ENCODE measurements at places on chromosomes 3 and 15.
A peak's percentile ranks its signal among the peaks of the same experiment; 100 is the strongest.

- no peak for DNase-seq
Measured at GRCh38 chr3:194275291-194275690, 75.8 kb downstream of the CPN2 start.

GRCh38 chr15:41695750-41696436 lies 35.7 kb downstream of the MGA start:
- DNase-seq, result no peak

- DNase-seq, result no peak
Measured at GRCh38 chr3:99865321-99865720, 47.7 kb downstream of the CMSS1 start.

DNA sequence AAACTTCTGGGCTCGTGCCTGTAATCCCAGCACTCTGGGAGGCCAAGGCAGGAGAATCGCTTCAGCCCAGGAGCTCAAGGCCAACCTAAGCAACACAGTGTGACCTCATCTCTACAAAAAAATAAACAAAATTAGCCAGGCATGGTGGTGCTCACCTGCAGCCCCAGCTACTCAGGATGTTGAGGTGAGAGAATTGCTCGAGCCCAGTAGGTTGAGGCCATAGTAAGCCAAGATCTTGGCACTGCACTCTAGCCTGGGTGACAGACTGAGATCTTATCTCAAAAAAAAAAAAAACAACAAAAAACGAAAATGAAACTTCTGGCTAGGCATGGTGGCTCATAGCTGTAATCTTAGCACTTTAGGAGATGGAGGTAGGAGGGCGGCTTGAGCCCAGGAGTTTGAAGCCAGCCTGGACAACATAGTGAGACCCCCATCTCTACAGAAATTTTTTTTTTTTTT lies 53.7 kb downstream of the PIK3CB start:
- DNase-seq, result no peak

DNA sequence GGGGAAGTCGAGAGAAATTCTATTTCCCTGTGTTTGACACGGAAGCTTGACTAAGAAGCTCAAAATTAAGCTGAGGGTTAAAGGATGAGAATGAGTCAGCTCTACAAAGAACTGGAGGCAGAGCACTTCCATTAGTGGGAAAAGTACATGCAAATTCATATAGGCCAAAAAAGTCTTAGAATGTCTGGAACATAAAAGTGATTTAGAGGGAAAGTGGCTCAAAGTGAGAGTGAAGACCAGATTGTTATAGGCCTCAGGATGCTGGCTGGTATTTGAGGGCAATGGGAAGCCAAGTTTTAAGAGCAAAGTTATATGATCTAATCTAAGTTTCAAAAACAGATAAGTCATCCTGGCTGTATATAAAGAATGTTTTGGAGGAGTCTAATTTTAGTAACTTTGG lies 857.3 kb downstream of the NAALADL2 start:
- DNase-seq, result no peak

- DNase-seq, result peak; percentile 43
Measured at GRCh38 chr3:72665701-72666446, 182.4 kb downstream of the SHQ1 start.

GRCh38 chr15:85024509-85025336 lies 43.1 kb downstream of the PDE8A start:
- no peak for DNase-seq

DNA sequence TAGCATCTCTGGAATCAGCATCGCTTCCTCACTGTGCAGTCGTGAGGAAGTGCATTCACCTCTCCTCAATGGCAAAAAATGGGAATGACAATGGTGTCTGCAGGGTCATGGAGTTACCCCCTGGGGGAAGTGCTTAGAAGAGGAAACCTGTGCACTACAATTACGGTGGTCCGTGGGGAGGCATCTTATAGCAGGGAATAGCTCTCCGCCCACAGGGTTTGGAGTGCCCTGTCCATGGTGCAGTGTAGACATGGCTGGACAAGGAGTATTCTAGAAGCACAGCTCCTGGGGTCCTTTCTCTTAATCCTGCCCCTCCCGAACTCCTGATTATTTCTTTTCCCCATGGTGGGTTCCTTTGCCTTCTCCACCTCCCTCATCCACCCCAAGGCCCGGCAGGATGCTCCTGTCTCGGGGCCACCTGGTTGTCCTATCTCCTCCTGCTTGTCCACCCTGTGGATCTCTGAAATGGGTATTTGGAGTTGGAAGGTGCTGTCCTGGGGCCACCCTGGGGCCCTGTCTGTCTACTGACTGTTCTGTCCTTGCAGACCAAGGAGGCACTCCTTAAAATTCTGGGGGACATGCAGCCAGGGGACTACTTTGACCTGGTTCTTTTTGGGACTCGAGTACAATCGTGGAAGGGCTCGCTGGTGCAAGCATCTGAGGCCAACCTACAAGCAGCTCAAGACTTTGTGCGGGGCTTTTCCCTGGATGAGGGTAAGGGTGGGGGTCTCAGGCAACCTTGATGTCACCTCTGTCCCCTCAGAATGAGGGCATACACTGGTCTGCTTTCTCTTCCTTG lies 5.2 kb downstream of the ITIH1 start:
- no peak for DNase-seq

DNA sequence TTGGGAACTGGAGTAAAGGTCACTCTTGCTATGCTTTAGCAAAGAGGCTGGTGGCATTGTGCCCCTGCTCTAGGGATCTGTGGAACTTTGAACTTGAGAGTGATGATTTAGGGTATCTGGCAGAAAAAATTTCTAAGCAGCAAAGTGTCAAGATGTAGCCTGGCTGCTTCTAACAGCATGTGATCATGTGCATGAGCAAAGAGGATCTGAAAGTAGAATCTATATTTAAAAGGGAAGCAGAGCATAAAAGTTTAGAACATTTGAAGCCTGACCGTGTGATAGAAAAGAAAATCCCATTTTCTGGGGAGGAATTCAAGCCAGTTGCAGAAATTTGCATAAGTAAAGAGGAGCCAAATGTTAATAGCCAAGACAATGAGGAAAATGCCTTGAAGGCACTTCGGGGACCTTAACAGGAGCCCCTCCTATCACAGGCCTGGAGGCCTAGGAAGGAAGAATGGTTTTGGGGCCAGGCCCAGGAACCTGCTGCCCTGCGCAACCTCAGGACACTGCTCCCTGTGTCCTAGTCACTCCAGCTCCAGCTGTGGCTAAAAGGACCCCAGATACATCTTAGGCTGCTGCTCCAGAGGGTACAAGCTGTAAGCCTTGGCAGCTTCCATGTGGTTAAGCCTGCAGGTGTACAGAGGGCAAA lies 212.2 kb upstream of the LINGO1 start:
- DNase-seq, result no peak

GRCh38 chr3:24373198-24373959 lies 121.3 kb downstream of the THRB start:
- no peak for DNase-seq

- DNase-seq, result no peak
Measured at GRCh38 chr15:64029110-64029509, 17.2 kb downstream of the DAPK2 start.

DNA sequence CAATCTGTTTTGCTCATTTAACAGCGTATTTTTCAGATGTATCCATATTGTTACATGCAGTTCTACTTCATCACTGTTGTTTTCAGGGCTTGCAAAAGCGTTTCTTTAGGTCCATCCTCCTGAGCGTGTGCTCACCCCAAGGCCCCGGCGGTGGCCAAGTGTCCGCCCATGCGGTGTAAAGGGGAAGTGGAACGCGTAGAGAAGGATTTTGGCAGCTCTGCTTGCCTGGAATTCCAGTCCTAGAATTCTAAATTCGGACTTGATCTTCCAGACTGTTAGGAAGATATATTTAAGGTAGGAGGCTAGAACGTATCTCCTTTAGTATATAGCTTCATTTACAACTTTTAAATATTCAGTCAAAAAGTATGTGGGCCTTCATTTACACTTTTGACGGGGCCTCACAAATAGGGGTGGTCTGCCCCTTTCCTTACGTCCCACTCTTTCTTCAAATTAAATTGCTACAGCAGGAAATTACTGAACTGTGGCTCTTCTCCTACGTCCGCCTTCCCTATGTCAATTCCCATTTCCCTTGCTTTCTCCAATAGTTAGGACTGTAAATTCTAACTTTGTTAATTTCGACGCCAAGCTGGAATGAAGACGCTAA lies 609 bp upstream of the TBC1D23 start:
- peak; percentile 34 for DNase-seq

DNA sequence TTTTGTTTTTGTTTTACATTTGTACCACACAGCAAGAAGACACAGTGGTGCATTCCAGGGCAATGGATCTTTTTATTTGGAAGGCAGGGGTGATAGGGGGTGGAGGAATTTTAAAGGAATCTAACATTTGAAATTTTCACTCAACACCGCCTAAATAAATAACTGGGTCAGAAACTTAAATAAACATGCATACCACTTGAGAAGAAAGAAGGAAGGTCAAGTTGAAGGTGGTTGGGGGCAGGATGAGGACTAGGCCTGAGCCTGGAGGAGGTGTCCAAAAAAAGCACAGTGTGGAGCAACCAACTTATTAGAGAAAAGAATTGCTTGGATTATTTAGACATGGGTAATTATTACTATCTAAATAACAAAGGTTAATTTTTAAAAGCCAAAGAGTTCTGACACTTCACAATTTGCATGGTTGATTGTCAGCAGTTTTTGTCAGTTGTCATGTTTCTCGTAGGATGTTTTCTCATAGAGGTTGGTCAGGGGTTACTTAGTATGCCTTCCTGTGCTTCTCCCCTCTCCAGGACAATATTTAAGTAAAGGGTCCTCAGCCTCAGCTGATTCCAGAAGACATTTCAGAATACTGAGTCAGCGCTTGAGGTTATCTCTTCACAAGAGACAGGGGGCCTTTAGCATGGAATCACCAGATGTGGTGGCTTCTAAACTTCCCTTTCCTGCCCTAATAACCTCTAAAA lies 173.7 kb upstream of the SLC2A2 start:
- no peak for DNase-seq

GRCh38 chr3:49771340-49771938 lies 14.9 kb downstream of the IP6K1 start:
- DNase-seq, result no peak

GRCh38 chr15:65339416-65339815 lies 34.9 kb downstream of the RNU5B-1 start:
- DNase-seq, result no peak

- no peak for DNase-seq
Measured at GRCh38 chr3:141412936-141413354, 44.6 kb downstream of the ZBTB38 start.

DNA sequence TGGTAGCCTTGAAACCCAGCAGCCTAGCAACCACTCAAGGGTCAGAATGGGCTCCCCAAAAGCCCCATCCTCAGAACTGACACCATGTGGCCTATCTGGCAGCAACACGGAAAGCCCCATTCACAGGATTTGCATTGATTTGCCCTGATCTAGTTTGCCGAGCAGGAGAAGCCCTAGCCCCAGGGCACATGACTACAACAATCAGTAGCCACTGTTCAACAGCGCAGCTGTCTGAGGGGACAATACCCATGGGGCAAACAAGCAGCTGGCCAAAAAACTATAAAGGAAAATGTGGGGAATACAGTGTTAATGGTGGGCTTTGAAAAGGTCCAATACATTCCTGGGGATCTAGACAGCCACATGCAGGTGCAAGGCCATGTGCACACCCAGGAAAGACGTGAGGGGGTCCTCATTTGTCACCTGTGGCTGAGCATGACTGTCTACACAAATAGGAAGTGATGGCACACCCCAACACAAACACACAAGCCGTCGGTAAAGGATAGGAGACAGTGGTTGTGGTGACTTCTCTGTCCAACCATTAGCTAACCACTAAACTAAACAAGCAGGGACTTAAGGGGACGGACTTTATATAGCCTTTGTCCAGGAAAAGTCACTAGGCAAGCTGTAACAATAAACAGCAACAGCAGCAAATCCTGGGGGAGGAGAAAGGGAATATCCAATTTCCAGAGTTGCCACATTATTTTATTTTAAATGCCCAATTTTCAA lies 113.7 kb downstream of the LRIG1 start:
- DNase-seq, result no peak

DNA sequence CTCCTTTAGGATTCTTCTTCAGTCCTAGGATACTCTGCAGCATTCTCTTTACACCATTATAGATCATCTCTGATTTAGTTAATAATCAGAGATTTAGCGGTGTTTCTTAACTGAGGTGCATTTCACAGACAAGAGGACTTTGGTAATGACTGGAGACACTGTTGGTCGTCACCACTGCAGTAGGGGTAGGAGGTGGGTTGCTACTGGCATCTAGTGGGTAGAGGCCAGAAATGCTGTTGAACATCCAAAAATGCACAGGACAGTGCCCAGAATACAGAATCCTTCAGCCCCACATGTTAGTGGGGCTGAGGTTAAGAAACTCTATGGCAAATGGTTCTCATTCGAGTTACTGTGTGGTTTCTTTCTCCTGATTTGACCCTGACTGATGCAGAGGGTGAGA lies 80.4 kb upstream of the LMCD1 start:
- no peak for DNase-seq

DNA sequence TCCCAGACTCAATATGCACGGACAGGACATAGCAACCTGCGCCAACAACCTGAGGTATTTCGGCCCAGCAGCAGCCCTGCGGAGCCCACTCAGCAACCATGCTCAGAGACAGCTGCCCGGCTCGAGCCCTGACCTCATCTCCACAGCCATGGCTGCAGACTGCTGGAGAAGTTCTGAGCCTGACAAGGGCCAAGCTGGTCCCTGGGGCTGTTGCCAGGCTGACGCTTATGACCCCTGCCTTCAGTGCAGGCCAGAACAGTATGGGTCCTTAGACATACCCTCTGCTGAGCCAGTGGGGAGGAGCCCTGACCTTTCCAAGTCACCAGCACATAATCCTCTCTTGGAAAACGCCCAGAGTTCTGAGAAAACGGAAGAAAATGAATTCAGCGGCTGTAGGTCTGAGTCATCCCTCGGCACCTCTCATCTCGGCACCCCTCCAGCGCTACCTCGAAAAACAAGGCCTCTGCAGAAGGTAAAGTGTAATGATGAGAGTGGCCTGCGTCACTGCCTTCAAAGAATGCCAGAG lies 25.5 kb downstream of the TMEM41A start:
- DNase-seq, result no peak

GRCh38 chr3:175591375-175591774 lies 732.2 kb downstream of the NAALADL2 start:
- DNase-seq, result no peak

DNA sequence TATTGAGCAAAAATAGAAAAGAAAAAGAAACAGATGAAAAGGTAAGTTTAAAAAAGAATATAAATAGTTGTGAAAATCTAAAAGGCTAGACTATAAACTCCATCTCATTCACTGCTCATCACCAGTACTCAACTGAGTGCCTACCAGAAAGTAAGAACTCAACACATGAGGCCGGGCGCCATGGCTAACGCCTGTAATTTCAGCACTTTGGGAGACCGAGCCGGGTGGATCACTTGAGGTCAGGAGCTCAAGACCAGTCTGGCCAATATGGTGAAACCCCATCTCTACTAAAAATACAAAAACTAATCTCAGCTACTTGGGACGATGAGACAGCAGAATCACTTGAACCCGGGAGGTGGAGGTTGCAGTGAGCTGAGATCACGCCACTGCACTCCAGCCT lies 19.3 kb downstream of the LSAMP start:
- no peak for DNase-seq

- DNase-seq, result no peak
Measured at GRCh38 chr15:78323693-78324092, 16.5 kb upstream of the CRABP1 start.

GRCh38 chr3:52986049-52986448 lies 59.8 kb downstream of the SFMBT1 start:
- DNase-seq, result no peak

GRCh38 chr3:188259596-188259995 lies 105.6 kb downstream of the LPP start:
- DNase-seq, result no peak
